Vagina (tissue), 2 donors: ENCODE measurements at places on chromosomes 3 and 15.
A peak's percentile ranks its signal among the peaks of the same experiment; 100 is the strongest.

- no peak for DNase-seq
These were observed 191.8 kb downstream of the OPA1 start for GRCh38 chr3:193784822-193785221.

DNA sequence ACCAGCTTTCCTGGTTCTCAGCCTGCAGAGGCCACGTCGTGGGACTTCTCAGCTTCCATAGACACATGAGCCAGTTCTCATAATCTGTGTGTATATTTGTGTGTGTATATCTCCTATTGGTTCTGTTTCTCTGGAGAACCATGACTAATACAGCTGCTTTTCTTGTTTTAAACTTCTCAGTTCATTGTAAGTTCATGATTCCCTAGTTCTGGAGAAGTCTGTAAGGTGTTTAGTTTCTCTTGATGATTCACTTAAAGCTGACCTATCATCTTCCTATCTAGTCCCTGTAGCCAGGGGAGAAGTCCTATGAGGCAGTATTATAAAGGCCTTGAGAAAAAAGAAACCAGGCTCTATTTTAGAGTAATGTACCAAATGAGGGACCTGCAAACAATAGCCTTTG lies 147.7 kb downstream of the RYR3 start:
- no peak for DNase-seq

DNA sequence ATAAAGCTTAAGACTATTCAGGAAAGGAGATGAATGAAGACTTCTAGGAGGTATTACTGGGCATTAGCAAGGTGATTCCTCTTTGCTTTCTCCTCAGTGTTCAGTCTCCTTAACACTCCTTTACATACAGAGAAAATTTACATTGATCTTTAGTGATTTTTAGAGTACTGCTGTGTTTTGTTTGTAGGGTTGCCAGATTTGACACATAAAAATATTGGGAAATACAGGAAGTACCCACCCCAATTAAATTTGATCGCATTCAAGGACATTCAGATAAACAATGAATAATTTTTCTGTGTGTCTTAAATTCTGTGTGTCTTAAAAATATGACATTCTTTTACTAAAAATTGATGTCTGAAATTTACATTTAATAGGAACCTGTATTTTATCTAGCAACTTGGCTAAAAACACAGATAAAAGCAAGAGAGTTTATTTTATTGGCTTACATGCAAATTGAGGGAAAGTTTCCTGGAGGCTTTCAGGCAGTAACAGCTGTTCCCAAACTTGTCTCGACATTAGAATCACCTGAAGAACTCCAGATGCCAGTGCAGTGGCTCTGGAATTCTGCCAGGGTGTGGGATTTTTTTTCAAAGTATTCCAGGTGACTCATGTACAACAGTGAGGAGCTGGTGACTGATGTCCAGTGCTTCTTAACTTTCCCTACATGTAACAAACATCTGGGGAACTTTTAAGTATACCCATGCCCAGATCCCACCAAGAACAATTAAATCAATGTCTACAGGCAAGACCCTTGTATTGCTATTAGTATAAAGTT lies 23.4 kb upstream of the PLOD2 start:
- DNase-seq, result no peak

DNA sequence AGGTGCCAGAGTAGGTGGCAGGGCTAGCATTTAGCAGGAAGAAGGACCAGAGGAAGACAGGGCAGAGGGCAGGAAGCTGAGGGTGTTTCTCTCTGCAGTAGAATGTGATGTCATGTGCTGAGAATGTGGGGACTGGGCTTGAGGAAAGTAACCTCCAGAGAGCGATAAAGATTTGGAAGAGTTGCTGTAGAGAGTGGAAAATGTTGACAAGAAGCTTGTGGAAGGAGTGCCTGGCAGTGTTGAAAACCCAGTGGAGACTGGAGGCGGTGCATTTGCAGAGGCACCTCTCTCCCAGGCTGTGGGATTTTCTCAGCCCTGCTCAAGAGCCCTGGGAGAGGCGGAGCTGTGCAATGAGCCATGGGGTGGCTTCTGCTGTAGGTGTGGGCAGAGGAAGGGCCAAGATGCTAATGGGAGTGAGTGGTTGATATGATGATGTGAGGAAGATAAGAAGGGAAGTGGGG lies 54.8 kb downstream of the MESD start:
- DNase-seq, result no peak

GRCh38 chr3:35635926-35636683 lies 3.2 kb upstream of the ARPP21 start:
- DNase-seq, result no peak

DNA sequence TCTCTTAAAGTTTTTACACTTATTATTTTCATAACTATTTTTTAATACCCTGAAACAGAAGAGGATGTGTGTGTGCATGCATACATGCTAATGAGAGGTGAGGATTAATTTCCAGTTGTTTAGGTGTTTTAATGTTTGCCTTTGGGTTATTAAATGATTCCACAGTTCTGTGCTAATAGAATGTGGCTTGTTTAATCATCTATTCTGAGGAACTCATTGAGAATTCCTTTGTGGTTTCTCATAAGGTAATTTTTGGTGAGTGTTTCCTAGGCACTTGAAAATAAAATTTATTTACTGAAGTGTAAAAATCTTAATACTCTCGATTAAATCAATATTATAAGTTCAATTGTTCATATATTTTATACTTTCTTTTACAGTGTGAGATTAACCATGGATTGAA lies 38.0 kb downstream of the STAC start:
- DNase-seq, result no peak

DNA sequence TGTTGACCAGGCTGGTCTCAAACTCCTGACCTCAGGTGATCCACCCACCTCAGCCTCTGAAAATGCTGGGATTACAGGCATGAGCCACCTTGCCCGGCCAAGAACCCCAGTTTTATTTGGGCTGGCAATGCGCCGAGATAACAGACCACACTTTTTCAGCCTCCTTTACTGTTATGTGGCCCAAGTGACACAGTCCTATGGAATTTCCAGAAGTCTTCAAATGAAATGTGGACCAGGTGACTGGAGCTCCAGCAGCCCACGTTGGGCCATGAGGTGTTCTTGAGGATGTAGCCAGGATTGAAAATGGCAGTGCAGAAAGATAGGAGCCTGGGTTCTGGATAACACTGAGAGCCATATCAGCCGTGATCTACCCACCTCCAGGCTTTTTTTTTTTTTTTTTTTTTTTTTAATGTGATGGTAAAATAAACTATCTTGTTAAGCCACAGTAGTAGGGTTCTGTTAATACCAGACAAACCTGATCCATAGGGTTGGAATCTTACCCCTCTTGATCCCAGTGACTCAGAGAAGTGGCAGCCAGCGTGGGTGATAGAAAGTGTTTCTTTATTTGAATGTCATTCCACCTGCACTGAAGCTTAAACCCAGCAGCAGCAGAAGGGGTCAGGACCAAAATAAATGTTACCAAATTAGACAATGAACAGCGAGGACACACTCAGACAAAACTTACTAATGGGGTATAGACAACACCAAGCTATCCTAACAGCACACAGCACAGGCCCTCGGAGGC lies 55.6 kb downstream of the LHFPL4 start:
- peak; percentile 16 for DNase-seq

GRCh38 chr15:27937851-27938250 lies 161.3 kb downstream of the OCA2 start:
- no peak for DNase-seq

DNA sequence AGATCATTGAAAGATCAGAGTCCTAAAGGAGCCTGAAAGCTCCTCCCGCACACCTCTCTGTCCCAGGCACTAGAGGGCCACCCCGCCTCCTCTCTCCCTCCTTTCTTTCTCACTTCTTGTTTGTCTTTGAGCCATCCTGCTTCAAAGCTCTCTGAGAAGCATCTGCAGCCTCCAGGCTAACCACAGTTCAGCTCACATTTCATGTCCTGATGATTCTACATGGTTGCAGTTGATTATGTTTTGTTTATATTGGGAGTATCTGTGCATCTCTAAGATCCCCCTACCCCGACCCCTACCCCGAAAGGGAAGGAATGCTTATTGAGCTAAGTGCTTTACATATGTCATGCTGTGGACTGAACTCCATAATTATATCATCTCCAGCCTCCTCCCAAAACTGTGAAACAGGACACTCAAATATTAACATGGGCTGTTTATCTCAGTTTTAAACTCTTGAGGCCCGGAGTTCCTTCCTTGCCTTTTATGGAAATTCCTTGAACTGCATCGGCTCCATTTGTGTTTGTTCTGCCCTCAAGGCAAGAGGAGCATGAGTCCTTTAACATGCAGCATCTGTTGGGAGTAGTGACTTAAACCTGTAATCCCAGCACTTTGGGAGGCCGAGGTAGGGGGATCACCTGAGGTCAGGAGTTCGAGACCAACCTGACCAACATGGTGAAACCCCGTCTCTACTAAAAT lies 30.9 kb downstream of the MGLL start:
- DNase-seq, result no peak

GRCh38 chr3:58521917-58522631 lies 14.9 kb downstream of the ACOX2 start:
- DNase-seq, result no peak

- DNase-seq, result no peak
These were observed 31.5 kb downstream of the SEMA5B start for GRCh38 chr3:122996038-122996580.

DNA sequence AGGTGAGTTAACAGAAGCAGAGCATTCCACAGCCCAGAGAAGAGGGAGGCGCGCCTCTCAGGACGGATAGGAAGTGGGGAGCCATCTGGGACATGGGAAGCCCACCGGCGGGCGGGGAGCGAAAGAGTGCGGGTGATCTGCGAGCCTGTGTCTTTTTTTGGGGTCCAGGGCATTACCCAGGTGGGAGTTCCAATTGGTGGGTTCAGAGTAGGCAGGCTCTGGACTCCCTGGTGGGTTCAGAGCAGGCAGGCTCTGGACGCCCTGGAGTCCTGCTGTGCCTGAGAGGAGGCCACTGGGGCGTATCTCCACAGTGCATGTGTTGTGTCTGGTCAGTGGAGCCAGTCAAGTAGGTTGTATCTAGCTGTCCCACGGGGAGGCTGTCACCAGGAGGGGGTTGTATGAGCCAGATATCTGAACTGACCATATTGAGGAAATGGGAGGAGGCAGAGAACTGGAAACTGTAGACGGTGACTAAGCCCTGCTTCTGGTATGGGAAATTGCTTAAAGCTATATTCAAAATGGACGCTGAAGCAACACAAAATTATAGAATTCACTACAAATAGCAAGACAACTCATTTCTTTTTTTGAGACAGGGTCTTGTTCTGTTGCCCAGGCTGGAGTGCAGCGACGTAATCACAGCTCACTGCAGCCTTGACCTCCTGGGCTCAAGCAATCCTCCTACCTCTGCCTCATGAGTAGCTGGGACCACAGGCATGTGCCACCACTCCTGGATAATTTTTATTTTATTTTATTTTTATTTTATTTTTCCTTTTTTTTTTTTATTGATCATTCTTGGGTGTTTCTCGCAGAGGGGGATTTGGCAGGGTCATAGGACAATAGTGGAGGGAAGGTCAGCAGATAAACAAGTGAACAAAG lies 34.5 kb upstream of the CHST2 start:
- no peak for DNase-seq

GRCh38 chr3:9015250-9015649 lies 52.0 kb upstream of the RAD18 start:
- no peak for DNase-seq

DNA sequence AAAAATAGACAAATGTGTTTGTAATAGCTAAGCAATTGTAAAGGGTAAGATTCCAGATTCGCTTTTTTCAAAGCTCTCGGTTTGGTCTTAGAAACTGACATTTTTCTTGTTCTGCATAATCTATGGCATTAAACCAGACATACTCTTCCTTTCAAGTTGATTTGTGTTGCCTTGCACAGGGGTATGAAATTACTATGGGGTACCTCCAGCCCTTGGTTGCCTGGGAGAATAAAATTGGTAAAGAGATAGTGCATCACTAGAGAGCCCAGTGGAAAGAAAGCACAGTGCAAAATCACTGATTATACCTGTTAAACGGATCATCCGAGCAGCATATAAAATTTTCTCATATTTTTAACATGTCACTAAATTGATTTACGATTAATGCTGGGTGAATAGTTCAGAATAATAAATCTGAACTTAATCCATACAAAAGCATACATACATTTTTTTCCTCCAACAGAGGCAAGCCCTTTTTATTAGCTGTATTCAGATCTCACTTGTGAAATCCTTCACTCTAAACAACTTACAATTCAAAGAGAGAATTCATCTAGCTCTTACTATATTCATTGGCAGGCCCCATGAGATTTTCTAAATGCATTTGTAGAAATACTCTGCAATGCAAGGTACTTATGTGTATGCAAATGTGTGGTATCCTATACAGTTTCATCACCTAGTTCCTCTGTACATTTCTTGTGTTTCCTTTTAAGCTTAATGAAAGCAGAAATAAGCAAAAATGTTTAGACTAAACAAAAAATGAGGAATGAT lies 224.4 kb downstream of the ROBO1 start:
- DNase-seq, result no peak

- DNase-seq, result no peak
These were observed 142.8 kb upstream of the IQSEC1 start for GRCh38 chr3:13215940-13216546.

DNA sequence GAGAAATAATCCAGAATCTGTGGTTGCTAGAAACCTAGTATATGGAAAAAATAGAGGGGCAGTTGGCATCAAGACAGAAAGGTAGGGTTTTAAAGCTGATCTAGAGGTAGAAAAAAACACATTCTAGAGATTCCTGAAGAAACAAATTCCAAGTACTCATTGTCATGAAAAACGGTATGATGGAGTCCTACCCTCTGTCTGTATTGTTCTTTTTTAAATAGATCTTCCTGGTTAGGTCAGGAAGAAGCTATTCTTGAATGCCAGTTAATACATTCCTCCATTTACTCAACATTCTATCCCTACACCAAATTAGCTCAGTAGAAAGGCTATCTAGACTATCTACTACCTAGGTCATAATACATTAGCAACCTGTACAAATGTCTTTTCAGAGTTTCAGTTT lies 364.7 kb downstream of the FHIT start:
- no peak for DNase-seq

GRCh38 chr3:193955719-193956118 lies 180.2 kb upstream of the HES1 start:
- DNase-seq, result no peak

DNA sequence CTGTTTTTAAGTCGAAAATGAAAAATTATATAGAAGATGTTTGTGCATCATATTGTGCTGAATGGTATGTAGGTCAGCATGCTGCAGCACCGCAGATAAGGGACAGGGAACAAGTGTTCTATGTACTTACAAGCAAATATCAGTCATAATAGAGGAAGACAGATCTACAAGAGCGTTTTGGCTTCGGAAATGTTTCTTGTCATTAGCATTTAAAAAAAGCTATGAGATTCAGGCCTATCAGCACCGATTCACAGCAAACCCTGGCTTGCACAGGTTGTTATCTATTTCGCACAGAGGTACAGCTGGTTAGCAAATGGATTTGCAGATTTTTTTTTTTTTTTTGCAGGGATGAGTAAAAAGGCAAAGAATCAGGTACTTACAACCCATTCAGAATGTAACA lies 204.2 kb upstream of the TBC1D5 start:
- no peak for DNase-seq

DNA sequence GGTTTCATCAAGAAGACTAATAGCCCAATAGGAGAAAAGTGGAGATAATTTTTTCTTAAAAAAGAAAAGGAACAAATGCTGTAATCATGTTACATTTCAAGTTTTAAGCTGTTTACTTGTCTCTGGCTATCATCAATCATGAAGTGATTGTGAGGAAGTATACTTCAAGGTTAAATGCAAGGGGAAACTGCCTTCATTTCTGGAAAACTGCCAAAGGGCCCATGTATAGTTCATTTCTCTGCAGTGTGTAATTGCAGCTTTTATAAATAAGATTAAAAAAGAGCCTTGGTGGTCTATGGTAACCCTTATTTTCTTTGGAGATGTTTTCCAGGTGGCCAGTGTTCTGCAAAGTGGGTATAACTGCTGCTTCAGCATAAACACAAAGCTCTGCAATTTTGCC lies 101.9 kb downstream of the GRM7 start:
- no peak for DNase-seq

GRCh38 chr15:59313641-59314332 lies 58.9 kb downstream of the MYO1E start:
- DNase-seq, result peak; percentile 82
